ENCODE measurements at places on chromosomes 7 and 10. TPM values are rescaled to one million over a fixed set of nuclear protein-coding genes. Genes with fewer than 3 reads are reported as not detected.
A peak's percentile ranks its signal among the peaks of the same experiment; 100 is the strongest.

CUBN gene
- 73.9 TPM for polyA plus RNA-seq

BAIAP2L1 gene
- polyA plus RNA-seq: 30.3 TPM

DNA sequence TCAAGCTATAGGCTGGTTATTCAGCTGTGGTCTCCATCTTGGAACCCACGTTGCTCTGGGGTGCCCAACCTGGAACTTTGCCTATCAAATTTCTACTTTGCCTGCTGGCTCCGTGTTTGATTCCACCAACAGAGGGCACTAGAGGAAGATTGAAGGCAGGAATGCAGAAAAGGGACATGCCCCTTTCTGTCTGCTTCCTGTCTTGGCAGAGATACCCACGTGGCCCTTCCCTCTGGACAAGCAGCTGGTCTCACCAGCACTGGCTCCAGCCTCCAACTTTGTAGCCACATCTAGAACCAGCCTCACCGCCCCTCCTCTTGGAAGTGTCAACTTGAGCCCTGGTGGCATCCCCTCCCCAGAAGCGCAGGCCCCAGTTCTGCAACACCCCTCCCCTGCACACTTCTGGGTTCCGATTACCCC is 52.1 kb upstream of the ZNF438 start:
- H3K27me3 ChIP-seq: no peaks in the 10 kb centered on the region
- no peak overlapping the region for H3K4me3 ChIP-seq
- no peaks in the 10 kb centered on the region for H3K4me1 ChIP-seq

- H3K27me3 ChIP-seq: no peaks in the 10 kb centered on the region
- no peaks in the 10 kb centered on the region for H3K36me3 ChIP-seq
- H3K4me1 ChIP-seq: peaks cover 19% of the 10 kb centered on the region
- H3K27ac ChIP-seq: no peak overlapping the region
- DNase-seq: no peak
- no peak overlapping the region for H3K4me3 ChIP-seq
Observed at GRCh38 chr7:148319316-148319808, 271.2 kb upstream of the C7orf33 start.

- no peak overlapping the region for H3K4me3 ChIP-seq
- no peaks in the 10 kb centered on the region for H3K4me1 ChIP-seq
- H3K27me3 ChIP-seq: no peaks in the 10 kb centered on the region
- H3K36me3 ChIP-seq: no peaks in the 10 kb centered on the region
Observed at GRCh38 chr10:32112055-32112454, 55.8 kb upstream of the KIF5B start.

GRCh38 chr7:111803015-111803758 is 240.9 kb upstream of the IMMP2L start:
- no peaks in the 10 kb centered on the region for H3K27me3 ChIP-seq
- no peaks in the 10 kb centered on the region for H3K4me1 ChIP-seq
- H3K36me3 ChIP-seq: no peaks in the 10 kb centered on the region
- DNase-seq: no peak
- H3K27ac ChIP-seq: no peak overlapping the region
- H3K4me3 ChIP-seq: no peak overlapping the region

DNA sequence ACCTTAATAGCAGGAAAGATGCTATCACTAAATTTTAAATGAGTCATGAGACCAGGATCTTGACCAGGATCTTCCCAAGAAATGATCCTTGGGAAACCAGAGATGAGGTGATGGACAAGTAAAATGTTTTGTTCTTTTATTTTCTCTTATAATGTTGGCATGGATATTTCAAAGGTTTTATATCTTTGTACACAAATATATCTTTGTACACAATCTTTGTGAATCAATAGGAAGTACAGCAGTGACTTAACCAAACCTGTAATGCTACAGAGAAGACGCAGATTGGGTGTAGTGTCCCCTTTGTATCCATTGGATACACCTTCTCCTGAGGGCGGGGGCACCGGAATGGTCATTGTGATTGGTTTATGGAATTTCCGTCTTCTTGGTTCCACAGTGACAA is 180.1 kb upstream of the CCDC6 start:
- H3K36me3 ChIP-seq: peaks cover 29% of the 10 kb centered on the region
- DNase-seq: no peak
- H3K27ac ChIP-seq: no peak overlapping the region
- H3K4me1 ChIP-seq: no peaks in the 10 kb centered on the region
- no peaks in the 10 kb centered on the region for H3K27me3 ChIP-seq
- H3K4me3 ChIP-seq: no peak overlapping the region

GRCh38 chr7:1257221-1257620 is 24.5 kb downstream of the UNCX start:
- H3K27me3 ChIP-seq: peaks cover 73% of the 10 kb centered on the region
- H3K4me1 ChIP-seq: no peaks in the 10 kb centered on the region
- no peak overlapping the region for H3K27ac ChIP-seq
- H3K36me3 ChIP-seq: no peaks in the 10 kb centered on the region
- no peak for DNase-seq

DNA sequence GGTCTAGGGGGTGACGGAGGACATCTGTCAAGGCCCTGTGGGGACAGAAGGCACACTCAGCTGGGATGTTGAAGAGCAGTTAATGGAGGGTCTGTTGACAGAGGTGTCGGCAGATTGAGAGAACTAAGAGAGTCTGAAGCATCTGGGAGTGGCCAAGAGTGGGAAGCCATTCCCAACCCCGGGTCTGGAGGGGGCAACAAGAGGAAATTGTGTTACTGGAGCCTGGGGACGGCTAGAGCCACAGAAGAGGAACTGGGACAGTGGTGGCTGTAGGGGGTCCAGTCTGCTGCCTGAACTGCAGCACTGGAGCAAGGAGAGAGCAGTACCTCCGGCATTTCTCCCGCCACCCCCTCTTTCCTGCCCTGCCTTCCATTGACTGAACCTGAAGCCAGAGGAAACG is 136.6 kb downstream of the CHN2 start:
- H3K4me3 ChIP-seq: no peak overlapping the region
- H3K27ac ChIP-seq: no peak overlapping the region
- no peaks in the 10 kb centered on the region for H3K27me3 ChIP-seq
- peaks cover 6% of the 10 kb centered on the region for H3K4me1 ChIP-seq
- H3K36me3 ChIP-seq: no peaks in the 10 kb centered on the region

- H3K4me1 ChIP-seq: no peaks in the 10 kb centered on the region
- H3K4me3 ChIP-seq: no peak overlapping the region
- no peaks in the 10 kb centered on the region for H3K36me3 ChIP-seq
- no peak overlapping the region for H3K27ac ChIP-seq
- no peak for DNase-seq
Observed at GRCh38 chr10:99487125-99487807, 45.5 kb upstream of the NKX2-3 start.

DNA sequence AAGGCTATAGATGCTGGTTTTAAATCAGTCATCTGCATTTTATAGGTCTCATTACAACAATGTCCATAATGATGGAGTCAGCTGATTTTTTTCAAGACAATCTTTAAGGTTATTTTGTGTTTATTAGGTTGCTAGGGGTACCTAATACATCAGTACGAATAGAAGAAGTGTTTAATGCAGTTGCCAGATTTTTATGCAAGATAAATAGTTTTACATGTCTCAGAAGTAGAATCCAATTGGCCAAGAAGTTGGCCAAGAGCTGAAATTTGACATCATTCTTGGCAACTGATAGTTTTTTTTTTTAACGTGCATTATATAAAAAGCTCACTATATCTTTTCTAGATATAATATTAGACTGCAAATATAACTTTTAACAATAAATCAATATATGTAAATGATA is 208.5 kb downstream of the TRIL start:
- no peak overlapping the region for H3K27ac ChIP-seq
- H3K27me3 ChIP-seq: peaks cover 6% of the 10 kb centered on the region

- no peaks in the 10 kb centered on the region for H3K27me3 ChIP-seq
- H3K4me3 ChIP-seq: no peak overlapping the region
- H3K36me3 ChIP-seq: no peaks in the 10 kb centered on the region
- H3K4me1 ChIP-seq: peaks cover 4% of the 10 kb centered on the region
- H3K27ac ChIP-seq: no peak overlapping the region
- DNase-seq: peak; percentile 35
Observed at GRCh38 chr7:12685550-12685949, 1.9 kb upstream of the ARL4A start.

- H3K27ac ChIP-seq: no peak overlapping the region
- H3K4me1 ChIP-seq: no peaks in the 10 kb centered on the region
- DNase-seq: no peak
- no peaks in the 10 kb centered on the region for H3K27me3 ChIP-seq
Observed at GRCh38 chr7:11207565-11207964, 233.9 kb downstream of the PHF14 start.

DNA sequence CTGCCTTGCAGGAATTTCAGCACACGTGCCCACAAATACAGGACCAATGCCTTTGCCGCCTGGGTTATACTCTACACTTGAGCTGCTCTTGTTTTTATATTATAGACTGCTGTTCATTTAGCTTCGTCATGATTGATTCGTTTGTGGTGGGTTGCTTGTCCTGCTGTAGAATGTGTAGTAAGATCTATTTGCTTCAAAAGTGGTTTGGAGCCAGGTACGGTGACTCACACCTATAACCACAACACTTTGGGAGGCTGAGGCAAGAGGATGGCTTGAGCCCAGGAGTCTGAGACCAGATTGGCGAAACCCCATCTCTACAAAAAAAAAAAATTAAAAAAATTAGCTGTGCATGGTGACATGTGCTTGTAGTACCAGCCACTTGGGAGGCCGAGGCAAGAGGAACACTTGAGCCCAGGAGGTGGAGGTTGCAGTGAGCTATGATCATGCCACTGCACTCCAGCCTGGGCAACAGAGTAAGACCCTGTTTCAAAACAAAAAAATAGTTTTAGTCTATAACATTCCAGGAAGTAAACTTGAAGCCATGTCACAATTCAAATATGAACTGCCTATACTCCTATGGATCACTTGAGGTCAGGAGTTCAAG is 9.0 kb upstream of the RHBDD2 start:
- H3K4me1 ChIP-seq: no peaks in the 10 kb centered on the region
- H3K4me3 ChIP-seq: no peak overlapping the region
- H3K36me3 ChIP-seq: no peaks in the 10 kb centered on the region
- DNase-seq: no peak

DNA sequence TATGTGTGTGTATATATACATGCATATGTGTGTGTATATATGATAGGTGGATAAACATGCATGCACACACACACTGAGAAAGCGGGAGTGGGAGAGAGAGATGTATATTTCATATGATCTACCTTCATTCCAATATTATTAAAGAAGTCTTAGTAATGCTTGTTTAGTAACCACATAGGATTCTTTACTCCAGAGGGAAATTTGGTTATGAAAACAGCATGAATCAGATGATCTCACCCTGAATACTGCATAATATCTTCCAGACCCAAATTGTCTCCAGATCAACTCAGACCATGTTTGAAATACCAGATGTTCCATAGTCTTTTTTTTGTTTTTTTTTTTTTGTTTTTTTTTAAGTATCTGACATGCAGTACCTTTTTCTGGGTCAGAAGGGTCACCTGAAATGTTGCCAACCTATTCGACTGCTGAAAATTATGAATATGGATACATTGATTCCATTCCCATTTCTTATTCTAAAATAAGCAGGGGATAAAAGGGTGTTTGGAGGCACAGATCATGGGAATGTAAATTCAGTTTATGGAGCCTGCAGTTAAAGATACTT is 17.4 kb downstream of the TES start:
- H3K27ac ChIP-seq: no peak overlapping the region
- no peak for DNase-seq
- no peak overlapping the region for H3K4me3 ChIP-seq
- no peaks in the 10 kb centered on the region for H3K27me3 ChIP-seq
- H3K4me1 ChIP-seq: peaks cover 2% of the 10 kb centered on the region

DNA sequence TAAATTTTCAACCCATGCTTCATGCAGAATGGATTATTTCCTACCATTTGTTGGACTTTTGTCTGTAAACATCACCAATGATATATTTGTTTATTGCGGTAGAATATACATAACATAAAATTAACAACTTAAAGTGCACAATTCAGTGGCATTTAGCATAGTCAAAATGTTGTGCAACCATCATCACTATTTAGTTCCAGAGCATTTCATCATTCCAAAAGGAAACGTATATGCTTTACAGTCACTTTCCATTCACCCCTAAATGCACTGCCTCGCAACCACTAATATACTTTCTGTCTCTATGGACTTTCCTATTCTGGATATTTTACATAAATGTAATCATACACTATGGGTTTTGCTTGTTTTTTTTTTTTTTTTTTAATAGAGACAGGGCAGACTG is 11.4 kb upstream of the ZNF248 start:
- no peaks in the 10 kb centered on the region for H3K36me3 ChIP-seq
- H3K4me1 ChIP-seq: no peaks in the 10 kb centered on the region
- H3K27me3 ChIP-seq: no peaks in the 10 kb centered on the region
- no peak overlapping the region for H3K27ac ChIP-seq

DNA sequence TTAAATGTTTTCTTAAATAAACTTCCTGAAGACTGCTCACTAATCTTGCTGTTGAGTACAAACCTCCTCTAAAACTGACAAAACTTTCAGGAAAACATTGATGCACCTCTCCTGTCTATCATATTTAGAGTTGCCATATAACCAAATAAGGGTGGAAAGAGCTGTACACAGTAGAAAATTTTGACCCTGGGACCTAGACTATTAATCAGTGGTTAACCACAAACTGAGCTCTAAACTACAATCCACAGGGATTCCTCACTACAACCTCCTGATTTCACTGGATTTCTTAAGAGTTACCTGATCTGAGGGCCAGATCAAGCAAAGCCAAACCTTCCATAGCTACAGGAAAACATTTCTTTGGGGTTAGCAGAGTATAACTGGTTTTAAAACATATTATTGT is 39.9 kb upstream of the WNT16 start:
- H3K4me3 ChIP-seq: no peak overlapping the region
- no peaks in the 10 kb centered on the region for H3K4me1 ChIP-seq
- DNase-seq: no peak
- H3K27ac ChIP-seq: no peak overlapping the region
- no peaks in the 10 kb centered on the region for H3K36me3 ChIP-seq

PFKFB3 gene
- polyA plus RNA-seq: 15.3 TPM

GRCh38 chr7:128831994-128832879 is 2.0 kb downstream of the FLNC start:
- peaks cover 28% of the 10 kb centered on the region for H3K27me3 ChIP-seq
- H3K27ac ChIP-seq: peak overlapping the region; percentile 68
- H3K4me1 ChIP-seq: peaks cover 53% of the 10 kb centered on the region
- DNase-seq: peak; percentile 38

All from large intestine (tissue), 12 donors.